ENCODE measurements at places on chromosomes 5 and 9. TPM values are rescaled to one million over a fixed set of nuclear protein-coding genes. Genes with fewer than 3 reads are reported as not detected.

CYLC2 gene
- total RNA-seq: not detected

GRCh38 chr5:149038336-149039080 lies 24.4 kb downstream of the SH3TC2 start:
- no peak for ATAC-seq

- ATAC-seq: no peak
Measured at GRCh38 chr9:136786451-136786850, 4.7 kb upstream of the TMEM141 start.

GRCh38 chr9:110033869-110034268 lies 174.1 kb downstream of the C9orf152 start:
- ATAC-seq: no peak

DNA sequence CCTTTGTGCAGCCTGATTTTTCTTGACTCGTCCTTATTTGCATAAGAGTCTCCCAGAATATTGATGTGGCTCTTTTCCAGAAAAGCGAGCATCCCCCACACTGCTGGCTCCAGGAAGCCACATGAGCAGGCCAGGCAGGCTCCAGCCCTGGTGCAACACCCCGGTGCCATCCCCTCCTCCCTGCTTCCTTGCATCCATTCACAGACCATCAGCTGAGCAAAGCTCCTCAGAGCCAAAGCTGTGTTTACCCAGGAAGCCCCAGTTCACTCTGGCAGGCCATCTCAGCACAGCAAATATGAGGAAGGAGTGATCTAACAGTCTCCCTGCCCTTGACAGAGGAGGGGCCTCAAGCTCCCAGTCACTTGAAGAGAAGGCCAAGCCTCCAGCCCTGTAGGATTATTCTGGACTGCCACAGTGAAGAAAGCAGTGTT lies 34.4 kb downstream of the INSYN2B start:
- peak; percentile 96 for ATAC-seq

GRCh38 chr9:92424340-92424739 lies at the start of gene OMD:
Gene OMD, minus strand, starts transcription at chr9:92424471. Its CDS starts 6,913 bp downstream, at chr9:92417558.
- ATAC-seq: no peak

Measured in motor neuron (in vitro differentiated cells).